ENCODE measurements at places on chromosomes 1 and 21. TPM values are rescaled to one million over a fixed set of nuclear protein-coding genes. Genes with fewer than 3 reads are reported as not detected.

DNA sequence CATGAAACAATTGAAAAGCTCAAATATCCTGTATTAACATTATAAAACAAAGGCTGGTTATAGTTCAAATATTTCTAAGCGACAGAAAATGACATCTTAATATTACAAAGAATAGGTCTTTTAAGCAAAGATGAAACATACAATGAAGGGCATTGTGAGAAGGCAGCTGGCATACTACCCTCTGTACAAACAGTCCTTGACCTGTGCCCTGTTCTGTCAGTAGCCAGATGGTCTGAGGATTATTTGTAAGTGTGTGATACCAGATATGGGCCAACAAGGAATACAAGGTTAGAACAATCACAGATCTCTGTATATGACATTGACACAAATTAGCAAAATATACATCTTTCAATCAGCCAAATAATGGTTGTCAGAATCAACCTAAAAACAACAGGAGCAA lies 1350.4 kb downstream of the AMY1C start:
- DNase-seq: no peak

- no peak for DNase-seq
Measured at GRCh38 chr1:91557826-91558225, 57.2 kb downstream of the CDC7 start.

GRCh38 chr1:165895451-165895871 lies 68.0 kb downstream of the UCK2 start:
- no peak for DNase-seq

- DNase-seq: no peak
Measured at GRCh38 chr21:45570826-45571601, 28.8 kb upstream of the SLC19A1 start.

The C8B gene
- not detected for polyA plus RNA-seq
